ENCODE measurements at places on chromosomes 16 and 17.

DNA sequence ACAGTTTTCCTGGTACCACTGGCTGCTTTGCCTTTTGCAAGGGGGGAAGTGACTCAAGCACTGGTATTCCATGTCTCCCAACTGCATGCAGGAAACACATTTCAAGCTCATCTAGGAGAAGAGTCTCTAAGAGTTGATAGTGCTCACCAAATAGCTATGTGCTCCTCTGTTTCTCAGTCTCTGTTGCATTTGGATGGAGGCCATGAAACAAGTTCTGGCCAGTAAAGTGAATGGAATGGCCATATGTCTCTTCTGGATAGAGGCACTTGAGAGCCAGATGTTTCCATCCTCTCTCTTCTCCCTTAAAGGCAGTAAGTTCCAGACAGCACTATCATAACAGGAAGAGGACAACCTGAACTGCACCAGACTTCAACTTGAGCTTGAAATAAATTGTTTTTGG lies 60.6 kb downstream of the C16orf82 start:
- DNase-seq, result no peak

GRCh38 chr17:77422104-77422747 lies 281.5 kb downstream of the SEC14L1 start:
- no peak for DNase-seq

GRCh38 chr17:58337210-58337599 lies 8.6 kb upstream of the TSPOAP1 start:
- DNase-seq, result peak; percentile 55

GRCh38 chr16:79618692-79619050 lies 18.1 kb upstream of the MAF start:
- no peak for DNase-seq

DNA sequence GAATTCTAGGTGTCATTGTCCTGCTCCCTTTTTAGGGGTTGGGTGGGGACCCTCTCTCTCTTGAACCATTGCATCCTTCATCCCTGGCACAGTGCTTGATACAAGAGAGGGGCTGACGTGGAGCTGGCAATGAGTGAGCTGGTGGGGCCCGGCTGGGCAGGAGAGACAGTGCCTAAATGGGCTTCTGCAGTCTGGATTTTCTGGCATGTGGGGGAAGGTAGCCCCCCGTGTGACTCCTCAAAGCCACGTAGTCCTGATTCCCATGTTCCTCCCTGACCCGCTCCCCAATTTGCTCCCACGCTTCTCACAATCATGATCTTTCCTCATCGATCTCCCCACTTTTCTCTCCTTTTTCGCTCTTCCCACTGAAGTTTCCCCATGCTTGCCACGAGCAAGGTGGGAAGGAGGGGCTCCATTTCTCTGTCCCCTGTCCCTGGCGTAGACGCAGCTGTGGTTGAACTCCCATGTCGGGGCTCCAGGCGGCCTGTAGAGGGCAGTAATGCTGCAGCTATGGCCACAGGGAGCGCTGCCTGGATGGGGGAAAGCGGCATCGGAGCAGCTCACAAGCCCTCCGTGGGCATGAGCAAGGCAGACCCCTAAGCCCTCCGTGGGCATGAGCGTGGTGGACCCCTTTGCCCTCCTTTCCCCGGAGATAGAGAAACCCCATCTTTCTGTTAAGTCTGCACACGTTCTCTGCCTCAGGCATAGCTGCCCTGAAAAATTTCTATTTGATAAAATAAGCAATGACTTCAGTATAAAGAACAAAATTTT lies 47.5 kb downstream of the HAPSTR1 start:
- DNase-seq, result no peak

DNA sequence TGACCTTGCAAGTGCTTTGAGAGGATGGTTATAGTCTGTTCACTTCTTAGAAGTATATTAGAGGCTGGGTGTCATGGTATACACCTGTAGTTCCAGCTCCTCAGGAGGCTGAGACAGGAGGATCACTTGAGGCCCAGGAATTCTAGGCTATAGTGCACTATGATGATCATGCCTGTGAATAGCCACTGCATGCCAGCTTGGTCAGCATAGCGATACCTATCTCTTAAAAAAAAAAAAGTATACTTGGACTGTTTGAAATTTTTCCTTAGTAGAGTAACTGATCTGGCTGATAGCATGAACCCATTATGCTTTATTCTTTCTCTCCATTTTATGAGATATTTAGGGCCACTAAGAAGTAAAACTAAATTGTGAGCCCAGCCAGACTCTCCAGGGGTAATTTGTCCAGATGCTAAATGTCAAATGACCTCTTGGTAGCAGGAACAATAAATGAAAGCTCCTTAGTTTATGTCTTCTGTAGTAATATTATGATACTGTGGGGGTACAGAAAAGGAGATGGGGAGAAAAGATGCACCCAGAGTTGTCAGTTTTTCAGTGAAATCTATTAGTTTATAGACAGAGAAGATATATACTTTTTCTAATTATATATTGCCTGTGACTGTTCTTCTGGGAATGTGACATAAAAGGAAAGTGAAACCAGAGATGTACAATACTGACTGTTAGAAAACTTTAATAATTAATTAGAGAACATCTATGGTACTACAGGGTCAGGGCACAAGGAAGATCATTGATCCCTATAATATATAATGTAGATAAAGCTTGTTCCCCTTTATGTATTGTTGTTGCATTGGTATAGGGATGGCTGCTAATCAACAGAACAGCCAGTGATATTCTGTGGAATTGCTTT lies 335.3 kb upstream of the TBX2 start:
- no peak for DNase-seq

GRCh38 chr17:46842835-46843234 lies 8.5 kb upstream of the WNT9B start:
- no peak for DNase-seq

GRCh38 chr17:35289222-35289621 lies 46.4 kb downstream of the SLFN5 start:
- DNase-seq, result no peak

DNA sequence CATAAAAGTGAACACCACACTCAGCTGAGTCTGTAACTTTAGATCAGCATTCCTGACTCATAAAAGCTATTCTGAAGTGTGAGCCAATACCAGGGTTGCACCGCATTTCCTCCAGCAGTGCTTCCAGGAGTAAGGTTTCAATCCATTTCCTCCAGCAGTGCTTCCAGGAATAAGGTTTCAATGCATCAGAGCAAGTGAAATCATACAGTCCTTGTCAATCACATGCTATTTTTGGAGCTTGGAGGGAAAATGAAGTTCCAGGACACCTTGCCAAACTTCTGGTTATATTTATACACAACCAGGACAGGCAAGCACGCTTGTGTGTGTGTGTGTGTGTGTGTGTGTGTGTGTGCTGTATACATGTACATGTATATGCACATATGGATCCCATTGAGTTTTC lies 327.6 kb downstream of the GRIN2A start:
- DNase-seq, result no peak

- DNase-seq, result no peak
Measured at GRCh38 chr17:42270596-42270995, 5.6 kb downstream of the STAT5B start.

GRCh38 chr17:62966426-62967204 lies 580 bp downstream of the TANC2 start:
- no peak for DNase-seq

- DNase-seq, result no peak
Measured at GRCh38 chr17:81397314-81398175, 2.3 kb downstream of the BAHCC1 start.

DNA sequence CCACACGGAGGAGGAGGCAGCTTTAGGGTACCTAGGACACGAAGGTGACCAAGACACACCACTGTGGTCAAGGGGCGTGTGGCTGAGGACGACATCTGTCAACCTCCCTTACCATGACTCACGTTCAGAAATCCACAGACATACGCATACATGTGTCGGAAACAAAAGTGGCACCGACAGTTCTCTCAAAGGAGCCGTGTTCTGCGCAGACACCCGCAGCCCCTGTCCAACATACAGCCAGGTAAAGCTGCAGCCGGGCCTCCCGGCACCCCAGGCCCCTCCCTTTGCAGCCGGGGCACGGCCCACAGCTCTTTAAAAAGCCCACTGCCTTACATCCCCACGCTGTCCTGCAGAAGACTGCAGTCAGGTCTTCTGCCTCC lies 40.5 kb upstream of the KLHDC4 start:
- DNase-seq, result no peak

DNA sequence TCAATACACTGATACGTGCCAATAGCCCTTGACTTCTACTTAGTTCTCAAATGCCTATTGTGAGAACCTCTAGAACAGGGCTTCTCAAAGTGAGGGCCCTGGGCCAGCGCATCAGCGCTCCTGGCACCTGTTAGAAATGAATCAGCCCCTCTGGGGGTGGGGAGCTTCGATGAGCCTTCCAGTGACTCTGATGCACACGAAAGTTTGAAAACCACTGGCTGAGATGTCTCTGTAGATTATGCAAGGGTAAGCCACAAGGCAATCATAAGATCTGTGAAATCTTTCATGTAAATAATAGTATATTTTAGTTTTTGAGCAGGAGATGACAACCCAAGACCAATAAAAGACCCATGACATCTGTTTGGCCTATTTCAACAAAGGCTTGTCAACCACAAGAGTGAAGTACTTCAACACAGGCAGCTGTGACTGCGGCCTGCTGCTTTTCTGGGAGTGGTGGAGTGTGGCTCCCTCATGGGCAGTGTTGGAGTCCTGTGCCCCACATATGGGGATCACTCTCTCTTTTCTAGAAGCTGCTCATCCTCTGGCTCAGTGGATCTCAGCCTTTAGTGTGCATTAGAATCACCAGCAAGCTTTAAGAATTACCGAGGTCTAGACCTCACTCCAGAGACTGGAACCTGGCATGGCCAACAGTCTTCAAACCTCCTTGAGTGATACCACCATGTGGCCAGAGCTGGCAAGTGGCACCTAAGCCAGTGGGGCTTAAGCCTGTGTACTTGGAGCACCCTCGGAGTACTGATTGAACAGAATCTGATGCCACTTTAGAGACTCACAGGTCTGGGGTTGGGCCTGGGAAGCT lies 5.8 kb downstream of the MTHFSD start:
- no peak for DNase-seq

DNA sequence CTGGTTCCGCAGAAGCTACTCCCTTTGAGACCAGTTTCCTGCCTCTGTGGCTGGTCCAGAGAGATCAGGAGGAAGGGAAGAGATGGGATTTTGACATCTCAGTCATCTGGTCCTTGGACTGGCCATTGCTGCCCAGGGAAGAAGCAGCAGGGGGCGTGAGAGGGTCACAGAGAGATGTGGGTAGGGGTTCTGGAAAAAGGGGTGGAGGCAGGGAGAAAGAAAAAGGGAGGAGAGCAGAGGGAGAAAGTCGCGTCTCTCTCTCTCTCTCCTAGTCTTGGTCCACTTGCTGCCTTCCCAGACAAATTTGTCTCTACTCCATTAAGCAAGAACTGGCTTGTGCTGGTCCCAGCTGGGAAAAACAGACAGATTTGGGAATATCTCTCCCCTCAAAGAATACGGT lies 4.4 kb downstream of the SHBG start:
- no peak for DNase-seq

GRCh38 chr17:44977065-44977464 lies 9.0 kb upstream of the C1QL1 start:
- no peak for DNase-seq

- no peak for DNase-seq
Measured at GRCh38 chr16:977896-978295, 3.7 kb upstream of the SOX8 start.

DNA sequence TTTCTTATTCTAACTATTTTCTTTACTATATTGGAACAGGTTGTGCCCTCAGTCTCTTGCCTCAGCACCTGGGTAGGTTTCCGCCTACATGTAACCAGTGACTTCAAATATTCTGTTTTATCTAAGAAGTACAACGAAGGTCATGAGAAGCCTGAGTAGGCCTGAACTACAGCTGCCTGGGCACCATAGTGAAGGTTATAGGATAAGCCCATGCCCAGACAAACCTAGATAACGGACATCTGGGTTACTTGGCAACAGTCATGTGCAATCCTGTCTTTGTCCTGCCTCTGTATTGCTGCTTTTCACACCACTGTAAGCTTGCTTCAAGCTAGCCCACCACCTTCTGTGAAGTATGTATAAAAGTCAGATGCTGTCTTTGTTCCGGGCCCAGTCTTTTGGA lies 25.4 kb upstream of the ARL4D start:
- DNase-seq, result no peak

GRCh38 chr16:78297066-78297666 lies 197.7 kb downstream of the WWOX start:
- no peak for DNase-seq

GRCh38 chr17:32697728-32698625 lies 178.9 kb downstream of the MYO1D start:
- no peak for DNase-seq

- no peak for DNase-seq
Measured at GRCh38 chr16:65598621-65599020, 476.8 kb upstream of the CDH11 start.

DNA sequence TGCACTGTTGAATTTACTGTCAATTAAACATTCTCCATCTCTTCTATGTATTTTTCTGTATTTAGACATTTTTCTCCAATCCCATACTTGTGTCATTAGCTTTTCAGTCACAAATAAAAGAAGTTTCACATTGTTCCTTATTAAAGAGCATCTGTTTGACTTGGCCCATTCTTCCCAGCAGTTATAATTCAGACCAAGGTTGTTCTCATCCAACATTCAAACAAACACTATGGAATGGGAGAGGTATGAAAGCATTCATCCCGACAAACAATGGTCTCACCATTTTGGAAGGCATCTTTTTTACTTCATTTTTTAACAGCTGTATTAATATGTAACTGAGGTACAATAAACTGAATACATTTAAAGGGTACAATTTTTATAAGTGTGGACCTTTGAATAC lies 208.8 kb upstream of the MAF start:
- no peak for DNase-seq

DNA sequence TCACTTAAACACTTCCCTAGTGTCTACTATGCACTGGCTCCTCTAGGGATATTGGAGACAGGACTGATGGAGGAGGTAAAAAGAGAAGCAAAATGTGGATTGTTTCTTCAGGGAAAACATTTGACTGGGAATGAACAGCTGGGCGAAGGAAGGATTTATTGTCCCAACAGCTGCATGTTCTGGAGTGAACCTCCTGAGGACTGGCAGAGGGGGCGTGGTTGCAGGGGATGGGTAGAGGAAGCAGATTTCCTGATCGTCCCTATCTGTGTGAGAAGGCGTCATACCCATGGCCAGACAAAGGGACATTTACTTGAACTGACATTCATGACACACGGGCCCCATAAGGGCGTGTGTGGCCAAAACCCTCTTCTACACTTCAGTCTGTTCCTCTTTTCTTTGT lies 321.5 kb downstream of the MAP2K4 start:
- DNase-seq, result no peak
